Stimulated activated CD4-positive, alpha-beta T cell treated with anti-CD3 and anti-CD28 coated beads, Interleukin-2, amount 100 ng/mL, for 24 hours (primary cell): ENCODE measurements at places on chromosomes 5 and 9.
A peak's percentile ranks its signal among the peaks of the same experiment; 100 is the strongest.

DNA sequence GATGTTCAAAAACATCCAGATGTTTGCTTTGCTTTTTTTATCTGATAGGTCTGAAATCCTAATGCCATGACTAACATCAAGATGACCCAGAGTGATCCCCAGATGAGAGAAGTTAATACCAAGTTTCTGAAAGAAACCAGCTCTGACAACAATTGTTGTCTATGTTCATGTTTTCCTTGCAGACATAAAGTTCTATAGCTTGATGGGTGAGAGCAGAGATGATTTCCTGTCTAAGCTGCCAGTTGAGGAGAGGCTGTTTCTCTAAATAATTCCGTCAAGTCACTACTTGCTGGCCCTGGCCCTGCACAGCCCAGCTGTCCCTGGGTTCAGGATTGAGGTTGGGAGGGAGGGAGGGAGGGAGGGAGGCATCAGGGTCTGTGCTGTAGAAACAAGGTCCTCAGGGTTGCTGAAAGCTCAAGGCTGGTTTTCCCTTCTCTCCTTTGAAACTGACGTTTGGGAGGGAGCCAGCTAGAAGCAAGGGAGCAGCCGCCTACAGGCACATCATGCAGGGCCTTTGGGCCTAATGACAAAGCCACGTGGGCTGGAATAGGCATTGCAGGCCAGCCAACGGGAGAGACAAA, 3.9 kb downstream of the SPARC start:
- DNase-seq = no peak

GRCh38 chr5:154271466-154271865, 80.9 kb downstream of the GALNT10 start:
- no peak for DNase-seq

DNA sequence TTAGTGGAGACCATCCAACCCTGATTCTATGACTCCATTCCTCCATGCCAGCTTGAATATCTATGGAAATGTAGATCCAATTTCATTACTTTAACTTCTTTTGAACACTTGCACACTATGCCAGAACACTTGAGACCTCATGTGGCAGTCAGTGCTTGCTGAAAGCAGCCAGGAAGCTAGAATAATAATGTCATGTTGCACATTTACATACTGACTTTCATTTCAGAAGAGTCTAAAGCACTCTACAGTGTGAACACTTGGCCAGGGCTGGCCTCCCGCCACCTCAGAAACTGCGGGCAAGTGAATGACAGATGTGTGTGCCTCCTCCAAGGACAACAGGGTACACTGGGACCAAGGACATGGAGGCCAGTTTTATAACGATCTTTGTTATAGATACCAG, 97.3 kb downstream of the SLF1 start:
- no peak for DNase-seq

GRCh38 chr5:54520438-54520846, 2.9 kb downstream of the SNX18 start:
- no peak for DNase-seq

GRCh38 chr9:93134015-93134739, at the start of gene NINJ1:
Gene NINJ1 (minus strand): TSS chr9:93134251. CDS start chr9:93134217, 34 bp downstream.
- peak; percentile 89 for DNase-seq

DNA sequence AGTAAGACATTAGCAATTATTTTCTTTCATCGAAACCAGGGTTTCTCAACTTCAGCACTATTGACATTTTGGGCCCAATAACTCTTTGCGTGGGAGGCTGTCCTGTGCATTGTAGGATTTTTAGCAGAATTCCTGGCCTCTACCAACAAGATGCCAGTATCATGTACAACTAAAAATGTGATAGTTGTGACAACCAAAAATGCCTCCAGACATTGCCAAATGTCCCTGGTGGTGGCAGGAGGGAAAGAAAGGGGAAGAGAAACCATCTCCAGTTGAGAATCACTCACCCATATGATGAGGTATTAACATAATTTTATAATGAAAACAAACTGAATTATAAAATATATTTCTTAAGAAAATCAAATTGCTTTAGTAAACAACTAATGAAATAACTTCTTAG, 406.1 kb downstream of the RAB3C start:
- no peak for DNase-seq

GRCh38 chr9:12908895-12909294, 134.1 kb downstream of the LURAP1L start:
- DNase-seq = no peak

DNA sequence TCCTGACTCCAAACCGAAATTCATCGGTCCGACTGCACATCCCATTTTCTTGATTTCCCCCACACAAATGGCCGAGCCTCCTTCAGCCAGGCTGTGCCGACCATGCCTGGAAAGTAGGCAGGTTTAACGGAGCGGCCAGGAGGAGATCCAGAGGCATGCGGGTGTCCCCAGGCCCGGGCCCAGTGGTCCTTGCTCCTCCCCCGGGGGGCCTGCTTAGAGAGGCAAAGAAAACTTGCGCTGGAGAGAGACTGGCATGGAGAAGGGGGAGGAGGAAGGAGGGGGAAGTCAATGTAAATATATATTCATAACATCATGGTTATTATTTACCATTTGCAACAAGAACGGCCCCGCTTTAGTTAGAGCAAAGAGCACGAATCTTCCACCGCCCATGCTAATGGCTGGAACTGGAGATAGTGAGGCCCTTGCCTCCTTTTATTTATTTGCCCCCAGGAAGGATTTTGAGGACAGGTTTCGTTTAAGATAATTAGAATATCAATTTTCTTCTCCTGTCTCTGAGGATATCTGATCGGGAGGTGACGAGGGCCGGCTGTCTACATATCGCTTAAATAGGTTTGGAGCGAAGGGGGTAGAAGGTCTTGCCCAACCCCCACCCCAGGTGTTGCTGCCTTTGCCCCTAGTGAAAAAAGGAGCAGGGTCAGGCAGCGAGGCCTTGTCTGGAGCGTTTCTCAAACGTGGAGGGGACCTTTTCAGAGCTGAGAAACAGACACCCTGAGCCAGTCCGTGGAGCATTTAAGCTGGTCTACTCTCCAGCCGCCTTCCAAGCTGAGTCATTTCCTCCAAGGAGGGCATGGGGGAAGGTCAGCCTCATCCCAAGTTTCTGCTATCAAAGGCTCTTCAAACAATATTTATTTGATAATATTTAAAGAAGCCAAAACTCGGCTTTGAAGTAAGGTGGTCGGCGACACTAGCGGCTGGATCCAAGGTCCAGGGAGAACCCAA, 2.5 kb downstream of the BARHL1 start:
- no peak for DNase-seq

GRCh38 chr5:176589039-176589769, 20.8 kb downstream of the GPRIN1 start:
- DNase-seq = no peak

GRCh38 chr5:55601204-55601618, 66.4 kb upstream of the PLPP1 start:
- no peak for DNase-seq

DNA sequence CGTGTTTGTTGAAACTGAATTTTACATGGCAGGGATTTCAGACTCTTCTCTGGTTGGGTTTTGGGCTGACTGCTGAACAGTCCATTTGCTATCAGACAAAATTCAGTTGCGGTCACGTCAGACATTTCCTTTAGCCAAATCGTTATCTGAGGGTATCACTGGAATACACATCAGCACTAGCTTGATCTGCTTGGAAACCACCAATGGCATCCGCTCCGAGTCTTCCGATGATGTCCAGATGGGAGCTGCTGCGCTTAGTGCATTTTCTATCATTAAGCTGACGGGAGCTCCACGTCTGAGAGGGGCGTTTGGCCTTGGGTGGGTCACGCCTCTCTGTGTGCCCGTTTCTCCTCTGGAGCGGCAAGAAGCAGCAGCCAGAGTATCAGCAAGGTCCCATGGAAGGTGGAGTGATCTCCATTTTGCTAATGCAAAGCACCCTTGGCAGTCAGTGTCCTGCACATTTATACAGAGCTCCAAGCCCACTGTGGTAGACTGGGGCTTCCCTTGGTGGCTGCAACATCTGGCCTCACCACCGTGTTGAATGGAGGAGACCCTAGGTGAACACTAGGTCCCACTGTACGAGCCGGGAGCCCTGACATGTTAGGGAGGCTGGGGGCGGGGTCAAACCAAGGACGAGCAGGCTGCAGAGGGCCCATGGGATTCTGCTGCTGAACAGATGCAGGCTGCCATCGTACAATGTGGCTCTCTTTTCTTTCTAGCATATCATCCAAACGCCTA, 134.6 kb upstream of the PHYKPL start:
- DNase-seq = no peak

GRCh38 chr9:131051592-131052517, 42.9 kb downstream of the LAMC3 start:
- DNase-seq = no peak

- no peak for DNase-seq
Observed at GRCh38 chr5:35417040-35417439, 186.8 kb upstream of the PRLR start.

GRCh38 chr5:147699496-147700088, 82.9 kb downstream of the JAKMIP2 start:
- DNase-seq = no peak

GRCh38 chr5:169831331-169831730, 149.0 kb downstream of the INSYN2B start:
- DNase-seq = no peak

DNA sequence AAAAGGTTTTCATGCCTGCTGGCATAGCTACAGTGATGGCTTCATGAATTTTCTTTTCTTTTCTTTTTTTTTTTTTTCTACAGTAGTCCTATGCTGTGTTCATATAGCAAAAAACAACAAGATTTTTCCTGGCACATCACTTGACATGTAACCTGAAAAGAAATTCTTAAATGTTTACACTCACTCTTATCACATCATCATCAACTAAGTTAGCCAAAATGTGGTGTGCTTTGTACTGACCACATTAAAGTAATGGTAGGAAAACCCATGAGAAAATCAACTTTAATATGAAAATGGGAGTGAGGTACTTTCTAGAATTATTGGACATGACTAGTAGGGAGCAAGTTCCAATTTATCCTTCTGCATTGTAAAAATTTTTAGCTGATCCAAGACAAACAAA, 146.7 kb downstream of the SSBP2 start:
- no peak for DNase-seq

DNA sequence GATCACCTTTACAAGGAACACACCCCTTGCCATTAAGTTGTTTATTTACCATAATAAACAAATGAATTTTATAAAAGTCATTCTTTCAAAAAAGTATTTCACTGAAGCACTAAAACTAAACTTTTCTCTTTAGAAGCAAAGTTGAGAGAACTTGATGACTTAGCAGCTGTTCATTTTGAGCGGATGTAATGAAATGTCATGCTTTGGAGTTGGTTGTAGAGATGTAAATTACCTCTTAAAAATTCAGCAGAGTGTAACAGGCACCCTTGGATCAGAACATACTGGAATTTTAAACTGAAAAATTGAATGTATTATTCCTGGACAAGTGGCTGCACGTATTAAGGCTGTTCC, 617.2 kb downstream of the PDE4D start:
- DNase-seq = no peak

GRCh38 chr9:134348404-134349155, 22.3 kb downstream of the RXRA start:
- no peak for DNase-seq

- no peak for DNase-seq
Observed at GRCh38 chr5:163508753-163509152, 3.3 kb downstream of the MAT2B start.

GRCh38 chr5:43051684-43052083, 11.6 kb upstream of the ANXA2R start:
- DNase-seq = no peak

DNA sequence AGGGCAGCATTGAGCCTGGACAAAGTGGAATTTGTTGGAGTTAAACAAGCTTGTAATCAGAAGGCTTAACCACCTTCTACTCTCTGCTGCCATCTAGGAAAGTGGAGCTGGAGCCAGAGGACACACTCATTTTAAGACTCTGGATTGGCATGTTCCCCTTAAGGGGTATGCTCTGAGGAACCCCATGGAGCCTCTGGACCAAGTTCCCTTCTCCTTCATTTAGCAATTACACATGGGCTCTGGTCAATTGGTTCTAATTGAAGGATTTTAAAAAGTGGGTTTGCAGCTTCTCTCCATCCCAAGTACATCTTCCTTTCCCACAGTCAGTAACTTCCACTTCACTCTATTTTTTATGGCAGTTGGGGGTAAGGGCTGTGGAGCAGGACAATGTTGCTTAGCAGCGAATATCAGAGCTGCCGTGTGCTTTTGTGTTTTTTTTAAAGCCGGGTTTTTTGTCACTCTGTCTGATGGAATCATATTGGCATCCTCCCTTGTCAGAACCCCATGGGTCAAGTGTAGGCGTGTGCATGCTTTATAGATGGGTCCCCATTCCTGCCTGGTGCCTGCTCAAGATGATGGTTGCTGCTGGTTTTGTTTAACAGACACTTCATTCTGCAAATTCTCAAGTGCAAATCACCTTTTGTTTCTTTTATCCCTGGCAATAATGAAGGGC, 330.7 kb upstream of the ADAMTSL1 start:
- DNase-seq = no peak

- DNase-seq = no peak
Observed at GRCh38 chr5:78819707-78820106, 165.4 kb downstream of the ARSB start.

GRCh38 chr5:87263498-87263897, 4.2 kb upstream of the RASA1 start:
- DNase-seq = no peak

- DNase-seq = no peak
Observed at GRCh38 chr9:20300430-20301115, 321.7 kb downstream of the MLLT3 start.

DNA sequence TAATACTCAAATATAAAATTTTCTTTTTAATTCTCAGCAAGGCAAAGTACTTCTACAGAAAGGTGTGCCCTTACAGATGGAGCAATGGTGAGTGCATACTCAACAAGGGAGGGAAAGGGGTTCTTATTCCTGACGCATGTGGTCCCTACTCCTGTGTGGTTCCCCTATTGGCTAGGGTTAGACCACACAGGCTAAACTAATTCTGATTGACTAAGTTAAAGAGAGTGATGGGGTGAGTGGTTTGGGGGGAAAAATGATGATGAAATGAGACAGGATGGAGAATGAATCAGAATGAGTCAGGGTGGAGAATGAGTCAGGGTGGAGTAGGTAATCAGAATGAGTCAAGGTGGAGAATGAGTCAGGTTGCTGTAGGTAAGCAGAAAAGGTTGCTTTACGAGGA, 22.9 kb upstream of the HMGCS1 start:
- DNase-seq = no peak

DNA sequence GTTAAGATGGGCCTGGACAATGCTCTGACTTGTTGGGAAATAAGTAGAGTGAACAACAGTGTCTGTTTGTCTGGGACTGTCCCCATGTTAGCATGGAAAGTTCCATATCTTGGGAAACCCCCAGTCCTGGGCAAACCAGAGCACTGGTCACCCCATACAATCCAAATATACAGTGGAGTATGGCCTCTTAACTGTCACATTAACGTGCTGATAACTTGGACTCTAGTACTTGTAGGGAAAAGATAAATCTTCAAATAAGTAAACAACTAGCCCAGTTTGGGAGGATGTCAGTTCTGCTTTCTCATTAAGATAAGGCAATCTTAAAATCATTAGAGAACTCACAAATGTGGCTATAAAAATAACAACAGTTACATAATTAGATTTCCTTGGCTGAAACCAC, 47.6 kb upstream of the JAK2 start:
- DNase-seq = no peak

GRCh38 chr9:97710356-97711222, 13.4 kb upstream of the XPA start:
- peak; percentile 41 for DNase-seq

GRCh38 chr9:18756712-18757125, 276.3 kb downstream of the SAXO1 start:
- DNase-seq = no peak
